ENCODE measurements at places on chromosomes 13 and 19.

DNA sequence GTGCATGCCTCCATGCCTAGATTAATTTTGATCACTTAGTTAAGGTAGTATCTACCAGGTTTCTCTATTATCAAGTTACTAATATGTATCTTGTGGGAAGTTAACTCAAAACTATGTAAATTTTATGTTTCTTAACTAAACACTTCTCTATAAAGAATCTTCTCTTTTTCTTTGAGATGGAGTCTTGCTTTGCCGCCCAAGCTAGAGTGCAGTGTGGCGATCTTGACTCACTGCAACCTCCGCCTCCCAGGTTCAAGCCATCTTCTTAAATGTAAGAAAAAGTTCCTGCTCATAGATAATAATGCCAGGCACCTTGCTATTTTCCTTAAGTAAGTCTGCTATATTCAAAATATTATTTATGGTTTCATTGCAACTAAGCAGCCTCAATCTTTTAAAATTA, 58.4 kb downstream of the ELF1 start:
- DNase-seq: no peak

DNA sequence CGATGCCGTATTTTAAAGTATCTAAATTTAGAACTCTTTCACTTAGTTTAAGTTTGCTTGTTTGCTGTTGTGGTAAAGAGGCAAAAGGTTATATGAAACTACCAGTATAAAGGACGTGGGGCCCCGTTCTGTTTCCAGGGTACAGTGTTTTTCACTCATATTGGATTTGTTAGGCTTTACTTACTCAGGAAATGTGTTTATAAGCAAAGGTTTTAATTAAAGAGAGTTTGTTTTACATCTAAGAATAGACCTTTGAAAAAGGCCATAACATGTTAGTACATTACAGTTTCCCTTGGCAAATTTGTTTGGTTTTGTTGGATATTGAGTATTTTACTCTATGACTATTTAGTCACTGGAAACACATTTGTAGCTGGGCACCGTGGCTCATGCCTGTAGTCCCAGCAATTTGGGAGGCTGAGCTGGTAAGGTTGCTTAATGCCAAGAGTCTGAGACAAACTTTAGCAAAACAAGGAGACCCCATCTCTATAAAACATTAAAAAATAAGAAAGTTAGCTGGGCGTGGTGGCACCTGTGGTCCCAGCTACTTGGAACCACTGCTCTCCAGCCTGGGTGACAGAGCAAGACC, 7.1 kb downstream of the DGKH start:
- DNase-seq: no peak

DNA sequence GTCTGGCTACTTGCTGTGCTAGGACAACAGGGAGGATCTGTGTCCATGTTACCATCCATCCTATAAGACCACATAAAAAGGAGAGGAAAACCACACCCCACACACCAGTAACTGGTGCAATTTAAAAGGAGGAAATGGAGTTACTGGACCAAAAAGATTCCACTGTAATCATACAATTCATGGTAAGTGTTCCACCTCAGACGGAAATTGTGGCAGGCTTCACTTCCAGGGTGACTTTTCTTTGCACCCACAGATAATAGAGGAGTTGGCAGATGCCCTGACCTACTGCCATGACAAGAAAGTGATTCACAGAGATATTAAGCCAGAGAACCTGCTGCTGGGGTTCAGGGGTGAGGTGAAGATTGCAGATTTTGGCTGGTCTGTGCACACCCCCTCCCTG, 2.4 kb downstream of the AURKC start:
- no peak for DNase-seq

- DNase-seq: no peak
These were observed 457.2 kb downstream of the IRS2 start for GRCh38 chr13:109329175-109329574.

DNA sequence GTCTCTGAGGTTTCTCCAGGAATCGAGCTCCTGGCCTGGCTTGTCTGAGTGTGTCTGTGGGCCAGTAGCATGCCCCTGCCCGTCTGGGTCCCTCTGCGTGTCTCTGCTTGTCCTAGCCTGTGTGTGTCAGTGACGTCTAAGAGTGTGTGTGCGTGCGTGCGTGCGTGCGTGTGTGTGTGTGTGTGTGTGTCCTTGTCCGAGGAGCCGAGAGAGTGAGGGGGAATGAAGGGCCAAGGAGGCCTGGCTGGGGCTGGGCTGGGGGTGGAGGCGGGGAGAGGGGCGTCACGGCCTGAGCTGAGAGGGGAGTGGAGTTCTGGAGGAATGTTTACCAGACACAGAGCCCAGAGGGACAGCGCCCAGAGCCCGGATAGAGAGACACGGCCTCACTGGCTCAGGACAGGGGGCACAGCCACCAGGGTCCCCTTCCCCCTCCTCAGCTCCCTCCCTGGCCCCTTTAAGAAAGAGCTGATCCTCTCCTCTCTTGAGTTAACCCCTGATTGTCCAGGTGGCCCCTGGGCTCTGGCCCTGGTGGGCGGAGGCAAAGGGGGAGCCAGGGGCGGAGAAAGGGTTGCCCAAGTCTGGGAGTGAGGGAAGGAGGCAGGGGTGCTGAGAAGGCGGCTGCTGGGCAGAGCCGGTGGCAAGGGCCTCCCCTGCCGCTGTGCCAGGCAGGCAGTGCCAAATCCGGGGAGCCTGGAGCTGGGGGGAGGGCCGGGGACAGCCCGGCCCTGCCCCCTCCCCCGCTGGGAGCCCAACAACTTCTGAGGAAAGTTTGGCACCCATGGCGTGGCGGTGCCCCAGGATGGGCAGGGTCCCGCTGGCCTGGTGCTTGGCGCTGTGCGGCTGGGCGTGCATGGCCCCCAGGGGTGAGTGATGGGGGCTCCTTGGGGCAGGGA, at the start of gene AXL:
AXL (plus strand) TSS at position 609 of the 893 bp plus-strand sequence; CDS start at position 779, 170 bp downstream.
- no peak for DNase-seq

GRCh38 chr13:51348069-51348967, 8.8 kb downstream of the SERPINE3 start:
- DNase-seq: no peak

- DNase-seq: no peak
These were observed 706 bp downstream of the SERP2 start for GRCh38 chr13:44374348-44374712.

- DNase-seq: no peak
These were observed 31.3 kb downstream of the MTUS2 start for GRCh38 chr13:28851422-28851821.

GRCh38 chr19:56566904-56567273, 379 bp upstream of the ZNF470 start:
- peak; percentile 51 for DNase-seq

GRCh38 chr13:75687150-75687763, 51.1 kb downstream of the LMO7 start:
- peak; percentile 13 for DNase-seq

DNA sequence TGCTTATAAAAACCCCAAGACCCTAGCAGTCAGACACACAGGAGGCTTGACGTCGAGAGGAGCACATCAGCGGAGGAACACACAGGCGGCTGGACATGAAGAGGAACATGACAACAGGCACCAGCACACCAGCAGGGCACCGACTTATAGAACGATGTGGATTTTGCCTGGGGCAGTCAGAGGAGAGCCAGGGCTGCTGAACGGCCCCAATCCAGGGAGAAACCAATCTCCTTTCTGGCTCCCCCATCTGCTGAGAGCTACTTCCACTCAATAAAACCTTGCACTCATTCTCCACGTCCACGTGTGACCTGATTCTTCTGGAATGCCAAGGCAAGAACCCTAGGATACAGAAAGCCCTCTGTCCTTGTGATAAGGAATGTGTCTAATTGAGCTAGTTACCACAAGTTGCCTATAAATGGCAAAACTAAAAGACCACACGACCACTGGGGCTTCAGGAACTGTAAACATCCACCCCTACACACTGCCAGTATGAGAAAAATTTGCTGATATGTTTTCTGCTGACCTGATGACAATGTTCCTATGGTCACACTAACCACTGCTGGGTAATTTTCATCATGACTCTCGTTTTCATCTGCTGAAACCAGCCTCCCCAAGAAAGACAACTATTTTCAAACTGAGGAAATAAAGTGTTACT, 35.8 kb upstream of the CEACAM21 start:
- DNase-seq: no peak

GRCh38 chr13:103694033-103694432, 627.8 kb upstream of the SLC10A2 start:
- DNase-seq: no peak

GRCh38 chr13:110109910-110110309, 197.0 kb downstream of the COL4A1 start:
- DNase-seq: no peak

GRCh38 chr19:52524086-52524485, 3.4 kb upstream of the ZNF808 start:
- no peak for DNase-seq

DNA sequence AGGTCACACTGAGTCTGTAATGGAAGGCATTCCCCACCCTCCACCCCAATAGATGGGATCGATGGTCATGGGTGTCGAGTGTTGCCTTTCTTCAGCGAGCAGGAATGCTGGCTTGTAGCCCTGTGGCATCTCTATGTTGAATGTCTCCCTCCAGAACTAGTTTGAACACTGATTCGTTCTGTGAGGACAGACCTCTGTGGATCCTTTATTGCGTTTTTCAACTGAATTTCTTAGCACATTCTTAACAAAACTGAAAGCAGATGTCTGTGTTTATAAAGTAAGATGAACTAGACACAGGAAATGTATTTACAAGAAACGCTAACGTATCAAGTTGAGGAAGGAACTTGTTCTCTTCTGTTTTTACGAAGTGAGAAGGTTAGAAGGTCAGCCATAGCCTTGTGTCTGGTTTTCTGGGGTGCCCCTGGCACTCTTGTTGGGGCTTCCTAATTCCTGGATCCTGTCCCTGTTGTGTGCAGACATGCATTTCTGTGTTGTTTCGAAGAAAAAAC, 36.8 kb upstream of the TM9SF2 start:
- DNase-seq: no peak

DNA sequence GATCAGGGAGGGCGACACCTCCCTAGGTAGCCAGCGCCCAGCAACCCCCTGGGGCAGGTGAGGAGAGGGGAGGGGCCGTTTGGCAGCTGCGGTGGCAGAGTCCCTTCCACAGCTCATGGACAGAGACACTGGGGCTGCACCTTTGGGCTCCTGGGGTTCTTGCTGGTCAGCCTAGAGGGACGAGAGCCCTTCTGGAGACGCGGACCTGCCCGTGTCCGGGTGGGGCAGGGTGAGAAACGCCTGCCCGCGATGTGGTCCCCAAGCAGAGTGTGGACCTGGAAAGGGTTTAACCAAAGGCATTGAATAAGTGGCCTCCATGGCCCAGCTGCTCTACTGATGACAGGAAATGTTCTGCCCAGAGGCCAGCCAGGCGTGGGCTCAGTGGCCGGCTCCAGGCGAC, 38.3 kb downstream of the ADPRHL1 start:
- DNase-seq: no peak

GRCh38 chr19:58428617-58429016, 11.3 kb downstream of the ZNF132 start:
- DNase-seq: no peak
